Testis (tissue), 5 donors: ENCODE measurements at places on chromosomes 4 and X.

GRCh38 chr4:109979920-109980717 is 67.4 kb downstream of the EGF start:
- no peak for DNase-seq

GRCh38 chrX:68332201-68332731 is 101.0 kb downstream of the OPHN1 start:
- no peak for DNase-seq

DNA sequence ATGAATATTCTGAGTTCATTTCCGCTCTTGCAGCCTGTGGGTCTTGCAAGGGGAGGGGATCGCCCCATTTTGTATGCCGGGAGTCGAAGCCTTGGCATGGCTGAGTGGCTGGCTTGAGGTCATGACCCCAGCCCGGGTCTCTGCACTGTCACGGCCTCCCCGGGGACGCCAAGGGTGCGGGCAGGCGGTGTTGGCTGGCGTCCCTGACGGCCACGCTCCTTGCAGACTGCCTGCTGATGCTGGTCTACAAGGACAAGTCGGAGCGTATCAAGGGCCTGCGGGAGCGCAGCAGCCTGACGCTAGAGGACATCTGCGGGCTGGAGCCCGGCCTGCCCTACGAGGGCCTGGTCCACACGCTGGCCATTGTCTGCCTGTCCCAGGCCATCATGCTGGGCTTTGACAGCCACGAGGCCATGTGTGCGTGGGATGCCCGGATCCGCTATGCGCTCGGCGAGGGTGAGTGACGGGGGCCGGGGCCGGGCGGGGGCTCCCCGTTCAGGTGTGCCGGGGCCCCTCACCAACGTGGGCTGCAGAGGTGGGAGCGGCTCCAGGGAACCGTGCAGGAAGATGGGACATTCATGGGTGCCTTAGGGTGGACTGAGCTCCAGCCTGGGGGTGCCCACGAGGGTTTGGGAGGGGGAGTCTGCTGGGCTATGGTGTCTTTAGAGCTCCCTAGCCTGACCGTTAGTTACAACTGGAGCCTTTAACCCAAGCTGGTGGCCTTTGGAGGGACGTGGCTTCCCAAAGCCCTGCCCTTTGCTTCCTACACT is 10.3 kb downstream of the DOK7 start:
- DNase-seq, result no peak

GRCh38 chr4:7860600-7861163 is 79.0 kb downstream of the AFAP1 start:
- DNase-seq, result no peak

GRCh38 chr4:162352580-162353107 is 188.8 kb upstream of the FSTL5 start:
- DNase-seq, result no peak

DNA sequence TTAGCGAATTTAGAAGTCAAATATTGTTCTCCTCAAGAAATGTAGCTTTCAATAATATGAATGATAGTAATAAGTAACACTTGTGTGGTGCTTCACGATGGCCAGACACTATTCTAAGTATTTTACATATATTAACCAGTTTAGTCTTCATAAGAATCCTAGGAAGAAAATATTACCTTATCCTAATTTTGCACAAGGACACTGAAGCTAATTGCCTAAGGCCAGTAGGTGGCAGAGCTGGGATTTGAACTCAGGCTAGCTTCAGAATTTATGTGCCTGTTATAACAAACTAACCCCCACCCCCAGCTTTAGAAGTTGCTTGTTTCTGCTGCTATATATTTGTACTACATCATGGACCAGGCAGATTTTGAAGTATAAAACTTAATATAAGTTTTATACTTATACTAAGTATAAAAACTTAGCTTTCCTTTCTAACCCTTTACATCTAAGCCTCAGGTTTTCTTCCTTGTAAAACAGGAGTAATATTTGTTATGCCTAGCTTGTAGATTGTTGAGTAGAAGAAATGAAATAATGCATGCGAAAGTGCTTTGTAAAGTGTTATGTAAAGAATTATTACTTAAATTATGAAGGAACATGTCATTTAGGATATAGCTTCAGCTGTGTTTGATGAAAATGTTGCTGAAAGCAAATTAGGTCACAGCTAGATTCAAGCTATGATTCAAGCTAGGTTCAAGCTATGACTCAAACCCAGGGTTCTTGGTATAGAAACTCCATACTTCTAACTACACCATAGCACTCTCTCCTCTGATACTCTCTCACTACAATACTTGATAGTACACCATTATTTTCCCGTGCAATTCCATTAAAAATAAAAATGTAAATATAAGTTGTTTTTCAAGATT is 4.2 kb upstream of the CDS1 start:
- DNase-seq, result peak; percentile 62

- peak; percentile 75 for DNase-seq
Observed at GRCh38 chr4:3321295-3321889, 28.6 kb downstream of the RGS12 start.

- DNase-seq, result no peak
Observed at GRCh38 chr4:136742333-136742732, 790.0 kb downstream of the PCDH18 start.

GRCh38 chr4:111839141-111839540 is 306.1 kb upstream of the FAM241A start:
- no peak for DNase-seq

DNA sequence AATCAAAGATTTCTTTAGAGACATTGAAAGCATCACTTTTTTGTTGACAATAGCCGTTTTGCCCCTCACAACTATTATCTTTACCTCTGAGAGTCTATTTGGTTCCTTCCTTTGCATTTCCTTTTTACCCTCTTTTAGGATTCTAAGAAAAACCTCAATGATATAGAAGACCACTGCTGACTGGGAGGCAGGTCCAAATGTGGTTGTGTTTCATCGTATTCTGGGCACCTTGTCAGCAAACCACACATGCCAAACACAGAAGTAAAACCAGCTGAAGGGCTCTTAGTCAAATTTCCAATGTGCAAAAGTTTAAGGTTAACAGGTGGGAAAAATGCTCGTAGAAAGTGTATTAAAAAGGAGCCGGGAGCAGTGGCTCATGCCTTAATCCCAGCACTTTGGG is 5.1 kb upstream of the PRMT9 start:
- DNase-seq, result no peak

DNA sequence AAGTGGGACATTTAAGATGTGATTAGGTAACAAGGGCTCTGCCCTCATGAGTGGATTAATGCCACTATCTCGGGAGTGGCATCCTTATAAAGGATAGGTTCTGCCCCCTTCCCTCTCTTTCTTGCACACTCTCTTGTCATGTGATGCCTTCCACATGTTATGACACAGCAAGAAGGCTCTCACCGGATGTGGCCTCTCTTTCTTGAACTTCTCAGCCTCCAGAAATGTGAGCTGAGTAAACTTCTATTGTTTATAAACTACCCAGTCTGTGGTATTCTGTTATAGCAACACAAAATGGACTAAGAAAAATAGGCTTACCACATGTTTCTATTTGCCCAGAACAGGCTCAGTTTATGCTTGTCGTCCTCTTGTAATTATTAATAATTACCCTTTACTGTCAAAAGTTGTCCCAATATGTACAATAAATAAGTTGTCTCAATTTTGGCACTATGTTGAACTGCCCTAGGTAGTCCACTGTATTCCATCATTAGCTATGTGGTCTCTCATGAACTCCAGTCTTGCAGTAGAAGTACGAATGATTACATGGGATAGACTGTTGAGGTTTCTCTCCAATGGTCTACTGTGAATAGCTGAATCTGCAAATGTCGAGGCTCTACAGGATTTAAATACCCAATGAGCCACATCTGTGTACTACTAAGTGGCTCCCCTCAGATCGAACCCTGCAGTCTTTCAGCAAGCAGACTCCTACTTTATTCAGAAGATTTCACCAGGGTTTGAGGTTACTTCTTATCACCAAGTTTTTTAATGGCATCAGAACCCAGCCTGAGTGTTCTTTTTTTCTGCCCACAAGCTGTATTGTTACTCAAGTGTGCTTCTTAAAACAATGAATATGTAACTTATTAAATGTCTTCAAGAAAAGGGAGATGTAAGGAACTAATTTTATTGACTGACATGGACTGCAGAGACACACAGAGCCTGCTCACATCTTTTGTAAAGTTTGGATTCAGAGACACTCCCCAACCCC is 102.0 kb upstream of the LEF1 start:
- DNase-seq, result no peak

- no peak for DNase-seq
Observed at GRCh38 chr4:89316211-89316610, 8.6 kb upstream of the GPRIN3 start.

- DNase-seq, result no peak
Observed at GRCh38 chr4:186932631-186933187, 209.1 kb upstream of the FAT1 start.

- no peak for DNase-seq
Observed at GRCh38 chr4:149589826-149590225, 225.8 kb downstream of the IQCM start.

GRCh38 chr4:11098461-11098860 is 330.2 kb downstream of the HS3ST1 start:
- DNase-seq, result no peak

GRCh38 chr4:13888112-13888511 is 260.6 kb upstream of the BOD1L1 start:
- no peak for DNase-seq

GRCh38 chr4:48141048-48141447 is 7.0 kb upstream of the TXK start:
- DNase-seq, result no peak

GRCh38 chr4:137946453-137947174 is 295.5 kb downstream of the SLC7A11 start:
- DNase-seq, result no peak

GRCh38 chr4:123786920-123787319 is 390.3 kb downstream of the SPRY1 start:
- DNase-seq, result peak; percentile 24

GRCh38 chr4:1756079-1756478 is 34.8 kb downstream of the TACC3 start:
- no peak for DNase-seq

GRCh38 chrX:76195579-76195978 is 22.7 kb downstream of the PBDC1 start:
- DNase-seq, result no peak

DNA sequence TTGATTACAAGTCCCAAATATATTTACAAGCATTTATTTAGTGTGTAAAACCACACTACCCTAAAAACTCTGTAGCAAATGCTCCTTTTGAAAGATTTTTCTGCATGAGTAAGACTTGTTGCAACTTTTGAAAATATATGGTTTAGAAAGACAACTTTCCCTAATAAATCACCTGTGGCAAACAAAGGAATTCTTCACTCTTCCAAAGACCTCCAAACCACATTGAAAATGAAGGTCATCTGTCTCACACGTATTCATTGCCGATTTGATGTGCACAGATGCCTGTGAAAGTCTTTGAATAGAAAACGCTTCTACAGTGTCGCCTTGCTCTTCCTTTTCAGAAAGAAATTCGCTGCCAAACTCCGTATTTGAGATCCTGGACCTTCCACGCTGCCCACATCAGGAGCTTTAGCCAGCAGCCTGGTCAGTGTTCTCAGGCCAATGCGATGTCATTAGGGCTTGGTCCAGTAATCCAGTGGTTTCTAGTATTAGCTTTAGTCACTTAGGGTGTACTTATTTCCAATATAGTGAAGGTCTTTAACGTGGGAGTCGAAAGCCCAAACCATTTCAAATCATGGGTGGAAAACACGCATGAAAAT is 22.2 kb downstream of the SPINK2 start:
- DNase-seq, result peak; percentile 20

GRCh38 chr4:11281720-11282119 is 147.0 kb downstream of the HS3ST1 start:
- DNase-seq, result no peak

DNA sequence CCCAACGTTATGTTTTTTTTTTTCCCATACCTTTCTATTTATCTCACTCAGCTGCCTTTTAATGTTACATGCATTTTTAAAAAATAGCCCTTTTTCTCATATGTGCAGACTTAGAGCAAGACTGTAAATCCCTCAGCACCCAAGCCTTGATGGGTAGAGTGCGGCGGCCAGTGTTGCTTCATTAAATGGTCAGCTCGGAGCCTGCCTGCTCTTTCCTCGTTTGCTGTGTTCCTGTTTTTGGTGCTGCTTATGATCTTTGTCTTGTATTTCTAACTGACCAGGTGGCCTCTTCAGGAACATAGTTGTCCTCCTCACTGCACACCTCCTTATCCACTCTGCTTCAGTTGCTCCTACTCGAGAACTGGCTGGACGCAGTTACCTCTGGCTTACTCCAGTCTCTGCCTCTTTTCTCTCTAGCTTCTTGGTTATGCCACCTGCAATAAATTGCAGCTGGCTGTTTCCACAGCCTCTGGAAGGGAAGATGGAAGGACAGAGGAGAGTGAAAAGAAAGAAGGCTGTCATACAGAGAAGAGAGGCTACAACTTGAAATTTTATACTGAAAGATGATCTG is 10.7 kb downstream of the RBPJ start:
- DNase-seq, result no peak

DNA sequence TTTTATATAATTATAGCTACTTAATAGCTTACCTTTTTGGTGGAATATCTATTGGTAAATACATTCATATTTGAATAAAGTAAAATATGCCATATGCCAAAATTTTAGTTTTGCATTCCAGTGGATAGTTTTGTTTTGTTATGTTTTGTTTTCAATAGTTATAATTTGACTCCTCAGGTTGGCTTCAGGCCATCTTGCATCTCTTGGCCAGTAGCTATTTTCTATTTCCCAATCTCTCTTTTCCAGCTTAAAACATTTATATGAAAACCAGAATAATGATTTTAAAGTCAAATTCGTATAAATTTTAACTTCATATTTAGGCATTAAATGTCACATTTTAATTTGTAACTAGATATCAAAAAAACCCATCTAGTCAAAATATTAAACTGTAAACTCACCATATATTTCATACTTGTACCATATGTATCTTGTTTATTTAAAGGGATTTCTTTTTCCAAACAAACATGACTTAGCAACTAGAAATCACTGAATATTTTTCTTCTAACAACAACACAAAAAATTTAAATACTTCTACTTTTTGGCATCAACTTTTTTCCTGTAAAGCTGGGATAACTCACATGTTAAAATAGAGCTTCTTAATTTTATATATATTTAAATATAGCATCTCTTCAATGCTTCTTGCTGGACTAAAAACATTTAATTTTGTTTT is 1209.6 kb downstream of the PCDH7 start:
- DNase-seq, result no peak

DNA sequence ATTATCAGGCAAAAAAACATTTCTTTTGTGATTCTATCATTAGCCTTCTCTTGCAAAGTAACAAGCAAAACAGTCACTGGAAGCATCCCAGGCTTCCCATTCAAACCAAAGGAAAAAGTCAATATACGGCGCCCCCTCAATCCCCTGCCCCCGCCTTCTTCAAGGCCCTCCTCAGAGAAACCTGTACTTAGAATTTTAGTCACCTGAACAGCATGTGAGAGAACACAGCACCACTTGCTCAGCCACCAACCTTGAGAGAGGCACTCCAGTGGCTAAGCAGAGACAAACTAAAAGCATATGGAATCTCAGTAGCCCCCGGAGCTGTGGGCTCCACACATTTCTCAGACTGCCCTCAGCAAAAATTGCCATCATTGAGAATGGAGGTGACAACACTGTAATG is 25.2 kb downstream of the LEF1 start:
- no peak for DNase-seq

DNA sequence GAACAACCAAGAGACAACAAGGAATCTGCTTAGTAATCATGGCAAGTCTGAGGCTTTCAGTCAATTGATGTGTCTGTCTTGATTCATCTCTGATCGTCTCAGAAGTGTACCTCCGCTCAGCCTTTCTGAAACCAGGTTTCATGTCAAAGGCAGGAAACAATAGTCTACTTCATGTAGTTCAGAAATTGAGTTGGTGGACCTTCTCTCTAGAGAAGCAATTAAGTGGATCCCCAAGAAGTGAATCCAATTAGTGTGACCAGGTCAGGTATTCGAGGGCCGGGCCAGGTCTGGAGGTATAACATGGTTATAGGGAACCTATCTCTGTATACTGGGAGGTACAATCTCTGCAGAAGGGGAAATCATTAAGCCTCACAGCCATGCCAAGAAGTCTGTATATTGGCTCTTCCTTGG is 32.0 kb downstream of the DAPP1 start:
- DNase-seq, result no peak
